Activated T-cell treated with anti-CD3 and anti-CD28 coated beads, Interleukin-2, amount 50 U/mL, for 4 hours (primary cell): ENCODE measurements at places on chromosomes 1 and 21.

GRCh38 chr1:44677201-44677766 is 2.8 kb downstream of the ARMH1 start:
- DNase-seq: no peak

DNA sequence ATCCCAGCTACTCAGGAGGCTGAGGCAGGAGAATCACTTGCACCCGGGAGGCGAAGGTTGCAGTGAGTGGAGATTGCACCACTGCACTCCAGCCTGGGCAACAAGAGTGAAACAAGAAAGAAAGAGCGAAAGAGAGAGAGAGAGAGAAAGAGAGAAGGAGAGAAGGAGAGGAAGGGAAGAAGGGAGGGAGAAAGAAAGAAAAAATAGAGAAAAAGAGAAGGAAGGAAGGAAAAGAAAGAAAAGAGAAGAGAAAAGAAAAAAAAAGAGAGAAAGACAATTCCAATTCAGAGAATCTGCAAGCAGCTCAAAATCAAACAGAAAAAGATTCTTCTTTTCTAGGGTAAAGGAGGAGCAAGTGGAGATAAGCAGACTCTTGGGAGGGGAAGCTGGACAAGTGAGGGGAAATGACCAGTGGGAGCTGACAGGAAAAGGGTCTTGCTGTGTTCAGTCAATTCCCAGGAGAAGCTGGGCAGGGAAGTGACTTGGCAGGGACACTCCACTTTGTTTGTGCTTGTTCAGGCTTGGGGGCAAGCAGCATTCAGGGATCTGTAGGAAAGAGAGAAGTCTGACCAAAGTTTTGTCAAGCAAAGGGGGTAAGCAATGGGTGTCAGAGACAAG is 3.6 kb upstream of the CAPN2 start:
- DNase-seq: no peak

DNA sequence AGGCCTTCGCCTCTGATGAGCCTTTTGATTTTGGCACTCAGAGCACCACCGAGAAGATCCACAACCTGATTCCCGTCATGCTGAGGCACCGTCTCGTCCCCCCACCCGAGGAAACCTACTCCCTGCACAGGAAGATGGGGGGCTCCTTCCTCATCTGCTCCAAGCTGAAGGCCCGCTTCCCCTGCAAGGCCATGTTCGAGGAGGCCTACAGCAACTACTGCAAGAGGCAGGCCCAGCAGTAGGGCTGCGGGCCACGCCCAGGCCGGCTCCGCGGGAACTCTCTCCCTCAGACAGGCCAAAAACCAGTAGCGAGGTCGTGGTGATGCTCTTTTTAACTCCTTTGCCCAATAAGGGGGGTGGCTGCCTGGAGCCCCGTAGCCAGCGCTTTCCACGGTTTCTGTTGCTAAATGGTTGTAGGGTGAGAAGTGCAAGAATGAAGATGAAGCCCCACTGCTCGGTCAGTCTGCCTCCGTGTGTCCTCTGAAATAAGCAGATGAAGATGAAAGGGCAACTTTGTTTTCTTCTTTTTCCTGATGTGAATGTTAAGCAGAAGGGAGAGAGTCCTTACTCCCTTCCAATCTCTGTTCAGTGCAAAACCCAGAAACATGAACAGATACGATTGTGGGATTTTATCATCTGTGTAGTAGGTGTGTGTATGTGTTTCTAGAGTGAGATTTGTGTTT is 46.5 kb downstream of the COQ8A start:
- no peak for DNase-seq

DNA sequence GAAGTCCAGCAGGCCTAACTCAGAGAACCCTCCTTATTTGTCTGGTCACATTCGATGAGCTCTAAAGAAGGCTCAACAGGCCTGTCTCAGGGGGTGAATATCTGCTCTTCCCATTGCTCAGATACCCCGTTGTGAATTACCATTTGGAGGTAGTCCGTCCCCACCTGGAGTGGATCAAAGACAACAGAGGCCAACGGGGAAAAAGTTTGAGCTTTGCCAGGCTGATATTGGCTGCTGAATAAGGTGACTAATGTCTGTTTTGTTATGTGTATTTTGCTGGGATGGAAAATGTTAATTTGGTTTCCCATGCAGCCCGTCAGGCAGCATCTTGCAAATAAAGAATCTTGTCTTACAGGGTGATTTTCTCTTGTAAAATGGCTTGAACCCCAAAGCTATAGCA is 69.2 kb upstream of the EPS8L3 start:
- no peak for DNase-seq

DNA sequence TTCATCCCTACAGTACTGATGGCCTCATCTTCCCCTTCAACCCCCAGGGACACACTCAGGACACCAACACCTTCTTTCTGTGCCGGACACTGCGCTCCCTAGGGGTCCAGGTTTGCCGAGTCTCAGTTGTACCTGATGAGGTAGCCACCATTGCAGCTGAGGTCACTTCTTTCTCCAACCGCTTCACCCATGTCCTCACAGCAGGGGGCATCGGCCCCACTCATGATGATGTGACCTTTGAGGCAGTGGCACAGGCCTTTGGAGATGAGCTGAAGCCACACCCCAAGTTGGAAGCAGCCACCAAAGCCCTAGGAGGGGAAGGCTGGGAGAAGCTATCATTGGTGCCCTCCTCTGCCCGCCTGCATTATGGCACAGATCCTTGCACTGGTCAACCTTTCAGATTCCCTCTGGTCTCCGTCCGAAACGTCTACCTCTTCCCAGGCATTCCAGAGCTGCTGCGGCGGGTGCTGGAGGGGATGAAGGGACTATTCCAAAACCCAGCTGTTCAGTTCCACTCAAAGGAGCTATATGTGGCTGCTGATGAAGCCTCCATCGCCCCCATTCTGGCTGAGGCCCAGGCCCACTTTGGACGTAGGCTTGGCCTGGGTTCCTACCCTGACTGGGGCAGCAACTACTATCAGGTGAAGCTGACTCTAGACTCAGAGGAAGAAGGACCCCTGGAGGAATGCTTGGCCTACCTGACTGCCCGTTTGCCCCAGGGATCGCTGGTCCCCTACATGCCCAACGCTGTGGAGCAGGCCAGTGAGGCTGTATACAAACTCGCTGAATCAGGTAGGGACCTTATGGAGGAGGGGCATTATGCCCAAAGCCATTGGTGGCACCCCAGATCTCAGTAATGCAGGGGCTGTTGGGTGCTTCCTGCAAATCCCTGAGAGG is 5.1 kb upstream of the LENEP start:
- no peak for DNase-seq

DNA sequence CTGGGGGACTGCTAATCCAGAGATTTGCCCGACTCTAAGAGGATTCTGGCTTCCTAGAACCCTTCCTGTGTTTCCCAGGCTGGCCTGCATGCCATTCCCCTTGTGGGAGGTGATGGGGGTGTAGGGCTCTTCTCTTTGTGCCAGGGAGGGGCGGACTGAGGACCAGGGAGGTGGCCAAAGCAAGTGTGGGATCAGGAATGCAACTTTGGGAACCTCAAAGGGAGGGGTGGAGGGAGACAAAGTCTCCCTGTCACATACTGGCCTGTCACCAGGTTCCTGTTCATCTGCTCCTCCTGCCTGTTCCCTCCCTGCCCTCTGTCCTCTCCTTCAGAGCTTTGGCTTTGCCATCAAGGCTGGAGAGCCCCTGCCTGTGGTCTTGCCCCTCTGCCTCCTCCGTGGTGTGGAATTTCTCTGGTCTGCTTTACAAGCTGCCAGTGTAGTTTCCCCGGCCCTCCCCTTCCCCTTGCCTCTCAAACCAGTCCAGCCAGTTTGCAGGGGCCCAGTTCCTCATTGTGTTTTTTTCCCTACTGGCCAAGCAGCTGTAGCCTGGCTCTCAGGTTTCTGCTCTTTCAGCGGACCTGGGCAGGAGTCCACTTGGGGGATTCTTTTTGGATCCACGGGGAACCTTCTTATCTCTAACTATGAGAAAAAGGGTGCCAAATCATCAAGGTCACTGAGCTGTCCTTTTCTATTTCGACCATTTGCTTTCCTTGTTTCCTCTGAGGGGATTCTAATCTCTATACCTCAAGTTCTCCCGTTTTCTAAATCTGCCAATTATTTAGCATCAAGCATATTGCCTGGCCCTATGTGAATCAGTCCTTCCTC is 1.8 kb downstream of the CGN start:
- DNase-seq: no peak

- DNase-seq: no peak
Measured at GRCh38 chr1:53465023-53465957, 6.1 kb downstream of the DMRTB1 start.

- DNase-seq: no peak
Measured at GRCh38 chr1:117244971-117245370, 34.2 kb upstream of the VTCN1 start.

GRCh38 chr1:217892750-217893149 is 261.6 kb downstream of the SPATA17 start:
- DNase-seq: no peak

- no peak for DNase-seq
Measured at GRCh38 chr1:234702342-234703000, 92.5 kb upstream of the IRF2BP2 start.

- no peak for DNase-seq
Measured at GRCh38 chr1:147080671-147081394, 91.4 kb downstream of the PRKAB2 start.

DNA sequence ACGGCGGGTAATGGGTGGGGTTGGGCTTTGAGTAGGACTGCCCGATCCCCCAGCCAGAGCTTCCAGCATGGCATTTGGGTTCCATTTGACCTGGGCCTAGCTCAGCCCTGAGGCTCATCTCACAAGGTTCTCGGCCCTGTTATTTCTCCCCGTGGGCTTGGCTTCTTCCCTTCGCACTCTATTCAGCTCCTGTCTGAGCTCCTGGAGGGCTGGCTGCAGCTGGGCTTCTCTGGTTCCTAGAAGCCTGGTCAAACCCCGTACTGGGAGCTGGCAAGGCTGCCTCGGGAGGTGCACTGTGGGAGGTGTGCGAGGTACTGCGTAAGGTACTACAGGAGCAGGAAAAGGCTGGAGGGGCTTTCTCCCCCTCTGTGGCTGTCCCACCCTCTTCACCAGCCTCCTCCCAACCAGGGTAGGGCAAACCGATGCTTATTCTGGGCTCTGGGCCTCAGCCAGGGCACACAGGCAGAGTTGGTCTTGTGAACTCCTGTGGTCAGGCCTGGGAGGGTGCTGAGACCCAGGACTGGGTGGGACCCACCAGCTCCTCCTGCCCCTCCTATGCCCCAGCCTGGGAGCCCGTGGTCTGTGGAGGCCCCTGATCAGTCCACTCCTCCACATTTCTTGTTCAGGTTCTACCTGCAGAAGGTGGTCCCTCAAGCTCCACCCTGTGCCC is 814 bp downstream of the A3GALT2 start:
- DNase-seq: no peak

GRCh38 chr21:23585419-23585818 is 2021.9 kb downstream of the MRPL39 start:
- DNase-seq: no peak

DNA sequence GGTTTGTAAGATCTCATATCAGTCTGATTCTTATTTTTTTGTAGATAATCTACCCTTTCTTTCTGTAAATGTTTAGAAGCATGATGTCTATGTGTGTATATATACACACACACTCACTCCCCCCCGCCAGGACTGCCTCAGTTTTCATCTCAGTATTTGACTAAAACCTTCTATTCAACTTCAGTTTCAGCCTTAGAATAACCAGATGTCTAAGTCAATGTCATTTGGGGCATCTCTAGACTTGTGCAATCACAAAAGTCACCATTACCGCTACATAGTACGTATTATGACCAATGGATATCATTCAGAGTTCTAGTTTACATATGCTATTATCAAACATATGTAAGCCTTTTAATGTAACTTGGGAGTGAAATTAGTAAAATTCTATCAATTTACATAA is 53.3 kb upstream of the BOLA1 start:
- no peak for DNase-seq

DNA sequence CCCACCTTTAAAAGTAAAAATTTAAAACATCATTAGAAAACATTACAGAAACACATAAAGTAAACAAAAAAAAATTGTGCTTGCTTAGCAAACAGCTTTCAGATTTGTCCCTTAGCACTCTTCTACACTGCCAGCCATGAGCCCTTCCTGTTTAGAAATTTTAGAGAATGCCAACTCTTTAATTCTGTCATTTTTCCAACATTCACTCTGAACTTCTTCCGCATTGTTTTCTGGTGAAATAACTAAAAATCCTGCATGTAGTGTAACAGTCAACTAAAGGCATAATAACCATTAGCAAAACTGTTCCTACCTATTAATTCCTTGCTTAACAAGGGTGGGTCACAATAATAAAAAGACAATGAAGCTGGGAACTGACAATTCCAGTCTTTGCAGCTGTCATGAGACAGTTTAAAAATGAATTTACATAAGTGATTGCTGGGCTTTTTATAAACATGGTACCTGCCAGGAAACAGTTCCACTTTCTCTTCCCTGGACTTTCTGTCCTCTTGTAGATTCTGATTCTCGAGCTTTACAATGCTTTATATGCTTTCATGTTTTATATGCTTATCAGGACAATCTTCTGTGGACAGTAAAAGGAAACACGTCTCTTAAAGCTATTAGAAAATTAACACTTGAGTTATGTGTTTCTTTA is 19.0 kb downstream of the GNG12 start:
- no peak for DNase-seq

DNA sequence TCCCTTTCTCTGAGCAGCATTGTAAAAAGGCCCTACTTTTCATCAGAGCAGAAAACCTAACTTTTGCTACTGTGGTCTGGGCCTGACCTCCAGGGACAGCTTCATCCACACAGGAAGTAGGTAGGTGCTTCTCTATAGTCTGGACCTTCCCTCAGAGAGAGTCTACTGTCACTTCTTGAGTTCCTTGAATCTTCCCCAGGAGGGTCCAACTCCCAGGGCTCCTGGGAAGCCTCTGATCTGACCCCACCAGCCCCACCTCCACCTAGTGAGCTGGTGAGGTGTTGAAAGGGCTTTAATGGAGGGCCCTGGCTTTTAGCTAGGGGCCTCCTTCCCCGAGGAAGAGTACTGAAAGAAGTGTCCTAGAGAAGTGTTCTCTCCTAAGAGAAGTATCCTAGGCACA is 2.7 kb upstream of the VANGL2 start:
- no peak for DNase-seq

GRCh38 chr1:14636897-14637632 is 38.6 kb downstream of the KAZN start:
- DNase-seq: no peak

- DNase-seq: no peak
Measured at GRCh38 chr1:147769106-147769505, 8.7 kb upstream of the GJA5 start.

DNA sequence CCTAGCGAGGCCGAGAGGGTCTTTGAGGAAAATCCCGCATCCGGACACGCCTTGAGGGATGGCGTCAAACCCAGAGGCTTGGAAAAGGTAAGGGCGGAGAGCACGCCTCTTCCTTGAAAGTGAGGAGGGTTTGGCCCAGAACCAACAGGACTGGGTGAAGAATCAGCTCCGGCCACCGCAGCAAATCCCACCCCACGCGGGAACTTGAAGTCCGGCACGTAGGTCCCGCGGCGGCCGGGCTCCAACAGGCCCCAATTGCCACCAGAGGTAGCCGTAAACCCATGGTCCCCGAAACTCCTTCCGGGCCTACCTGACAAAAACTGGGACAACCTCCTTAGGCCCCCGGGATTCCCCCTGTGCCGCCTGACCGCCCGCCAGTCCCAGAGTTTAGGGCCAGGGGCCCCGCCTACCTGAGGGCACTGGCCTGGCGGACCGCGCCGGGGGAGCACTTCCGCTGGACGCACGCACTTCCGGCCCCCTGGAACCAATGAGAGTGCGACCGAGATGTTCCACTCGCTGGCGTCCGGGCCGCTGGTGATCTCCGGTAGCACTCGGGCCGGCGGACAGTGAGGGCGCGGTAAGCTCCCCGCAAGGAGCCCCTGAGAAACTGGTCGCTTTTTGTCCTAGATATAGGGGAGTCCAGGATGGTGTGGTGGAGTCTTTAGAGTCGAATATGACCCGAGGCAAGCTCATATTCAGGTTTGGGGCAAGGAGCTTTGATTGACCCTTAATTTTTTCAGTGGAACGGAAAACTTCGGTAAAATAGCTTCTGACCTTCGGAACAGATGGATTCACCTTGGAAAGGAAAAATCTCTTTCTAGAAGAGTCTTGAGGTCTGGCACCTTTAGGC is at the start of the genes LZIC and NMNAT1:
TSS of gene LZIC (minus strand) at position 453 of the 850 bp plus-strand sequence. CDS start 6,772 bp downstream, outside the sequence.
TSS of gene NMNAT1 (plus strand) at position 537 of the 850 bp plus-strand sequence. CDS start 28,599 bp downstream, outside the sequence.
- peak; percentile 83 for DNase-seq
